Natural killer cell treated with Interleukin-12 subunit alpha and Interleukin-12 subunit beta and Interleukin-15 and Interleukin-18, amount 100 ng/mL, for 72 hours (primary cell): ENCODE measurements at places on chromosomes 6 and 20. TPM values are rescaled to one million over a fixed set of nuclear protein-coding genes. Genes with fewer than 3 reads are reported as not detected.

Gene BMP5
- not detected for total RNA-seq

Gene TMEM14B
- 43.9 TPM for total RNA-seq

GRCh38 chr6:7535498-7535897, 6.0 kb upstream of the DSP start:
- H3K4me3 ChIP-seq: no peak overlapping the region
- H3K27me3 ChIP-seq: peaks cover 40% of the 10 kb centered on the region
- H3K4me1 ChIP-seq: no peaks in the 10 kb centered on the region
- H3K36me3 ChIP-seq: no peaks in the 10 kb centered on the region
- DNase-seq: no peak
- H3K27ac ChIP-seq: no peak overlapping the region

- no peaks in the 10 kb centered on the region for H3K36me3 ChIP-seq
- no peak overlapping the region for H3K27ac ChIP-seq
- H3K4me3 ChIP-seq: no peak overlapping the region
- H3K27me3 ChIP-seq: no peaks in the 10 kb centered on the region
- no peaks in the 10 kb centered on the region for H3K4me1 ChIP-seq
Observed at GRCh38 chr6:74167976-74168375, 472.0 kb downstream of the CD109 start.

Gene BNIP5
- not detected for total RNA-seq

Gene DUSP15
- total RNA-seq: not detected

GRCh38 chr20:62733526-62733842, 24.8 kb downstream of the NTSR1 start:
- peaks cover 19% of the 10 kb centered on the region for H3K4me1 ChIP-seq
- no peaks in the 10 kb centered on the region for H3K27me3 ChIP-seq
- no peaks in the 10 kb centered on the region for H3K36me3 ChIP-seq
- DNase-seq: no peak

DNA sequence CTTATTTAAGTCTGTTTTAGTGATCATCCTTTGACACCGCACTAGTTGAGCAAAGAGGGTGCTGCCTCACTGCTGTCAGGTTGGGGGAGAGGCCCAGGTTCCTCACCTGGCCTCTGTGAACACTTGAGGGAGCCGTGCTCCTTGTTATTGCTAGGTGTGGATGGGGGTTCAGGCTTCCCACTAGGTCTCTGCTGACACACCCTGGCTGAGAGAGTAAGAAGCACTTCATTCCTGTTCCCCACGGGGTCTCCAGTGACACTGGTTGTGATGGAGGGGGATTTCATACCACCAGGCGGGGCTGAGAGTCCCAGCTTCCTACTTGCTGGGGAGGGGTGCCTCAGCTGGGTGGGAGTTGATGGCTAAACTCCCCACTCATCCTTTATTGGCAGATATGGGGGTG, 11.1 kb upstream of the NOTCH4 start:
- H3K27me3 ChIP-seq: no peaks in the 10 kb centered on the region
- H3K4me3 ChIP-seq: no peak overlapping the region
- H3K4me1 ChIP-seq: no peaks in the 10 kb centered on the region
- no peaks in the 10 kb centered on the region for H3K36me3 ChIP-seq

DNA sequence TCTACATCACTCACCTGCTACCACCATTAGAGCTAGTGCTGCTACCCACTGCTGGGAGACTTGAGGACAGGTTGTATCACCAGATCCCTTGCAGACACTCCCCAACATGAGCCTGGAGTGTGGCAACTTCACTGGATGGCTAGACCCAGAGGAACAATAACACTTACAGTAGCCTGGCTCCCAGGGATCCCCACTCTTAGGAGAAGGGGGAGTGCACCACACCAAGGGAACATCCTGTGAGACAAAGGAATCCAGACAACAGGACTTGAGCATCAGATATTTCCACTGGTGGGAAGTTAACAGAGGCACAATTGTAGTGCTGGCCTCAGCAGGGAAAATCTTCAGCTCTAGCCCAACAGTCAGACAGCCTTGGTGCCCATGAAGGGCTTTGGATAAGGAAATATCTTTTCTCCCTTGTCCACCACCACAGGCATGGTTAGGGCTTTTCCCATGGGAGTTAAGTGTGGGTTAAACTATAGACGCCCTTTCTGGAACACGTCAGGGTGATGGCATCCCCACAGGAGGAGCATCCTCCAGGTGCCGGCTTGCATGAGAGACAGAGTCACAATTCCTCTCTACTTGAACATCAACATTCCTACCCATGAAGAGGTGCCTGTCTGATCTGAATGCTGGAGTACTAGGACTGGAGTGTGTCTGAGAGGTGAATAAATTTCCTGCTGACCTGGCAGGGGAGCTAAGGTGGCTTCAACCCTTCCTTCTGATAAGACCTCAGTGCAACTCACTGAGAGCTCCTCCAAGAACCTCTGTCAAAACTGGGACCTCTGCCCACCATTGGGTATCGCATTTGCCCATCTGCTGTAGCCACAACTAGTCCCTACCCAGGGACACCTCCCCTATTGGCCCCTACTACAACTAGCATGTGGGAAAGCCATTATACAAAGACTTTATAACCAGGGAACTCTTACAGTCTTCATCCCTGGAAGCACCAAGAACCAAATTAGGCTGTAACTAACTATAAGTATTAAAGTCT, 55.4 kb upstream of the SIRPG start:
- no peaks in the 10 kb centered on the region for H3K36me3 ChIP-seq
- DNase-seq: no peak
